ENCODE measurements at places on chromosomes 4 and X.

GRCh38 chr4:141543176-141543575, 93.2 kb upstream of the IL15 start:
- DNase-seq: no peak

- DNase-seq: no peak
Measured at GRCh38 chr4:135382280-135382959, 1180.8 kb upstream of the PABPC4L start.

DNA sequence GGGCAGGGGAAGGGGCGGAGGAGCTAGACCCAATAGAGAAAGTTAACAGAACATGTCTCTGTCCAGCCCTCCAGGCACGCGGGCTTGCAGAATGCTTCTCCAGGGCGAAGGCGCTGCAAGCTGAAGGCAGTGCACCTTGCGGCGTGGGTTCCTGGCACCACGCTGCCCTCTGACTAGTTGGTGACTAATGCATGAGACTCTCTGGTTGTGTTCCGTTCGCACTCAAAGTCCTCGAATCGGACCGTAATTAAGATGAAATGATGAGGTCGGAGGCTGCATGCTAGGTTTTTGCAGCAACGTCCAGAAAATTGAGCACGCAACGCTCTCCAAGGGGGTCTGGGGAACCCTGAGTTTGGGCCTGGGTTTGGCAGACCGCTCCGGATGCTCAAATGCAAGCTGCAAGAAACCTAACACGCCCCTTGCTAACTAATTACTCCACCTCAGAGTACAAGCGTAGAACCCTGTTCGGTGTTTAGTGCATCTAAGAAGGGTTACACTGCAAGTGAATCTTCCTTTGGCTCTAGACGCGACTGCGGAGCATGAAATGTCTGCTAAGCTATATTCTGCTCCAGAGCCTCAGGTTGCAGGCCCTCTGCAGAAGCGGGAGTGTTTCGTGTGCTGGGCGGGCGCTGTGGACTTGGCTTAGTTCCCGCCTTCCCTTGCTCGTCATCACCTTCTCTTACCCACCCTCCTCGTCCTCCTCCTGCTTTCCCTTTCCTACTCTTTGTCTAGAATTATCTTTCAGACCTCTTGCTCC, 57.1 kb upstream of the NKAP start:
- no peak for DNase-seq

DNA sequence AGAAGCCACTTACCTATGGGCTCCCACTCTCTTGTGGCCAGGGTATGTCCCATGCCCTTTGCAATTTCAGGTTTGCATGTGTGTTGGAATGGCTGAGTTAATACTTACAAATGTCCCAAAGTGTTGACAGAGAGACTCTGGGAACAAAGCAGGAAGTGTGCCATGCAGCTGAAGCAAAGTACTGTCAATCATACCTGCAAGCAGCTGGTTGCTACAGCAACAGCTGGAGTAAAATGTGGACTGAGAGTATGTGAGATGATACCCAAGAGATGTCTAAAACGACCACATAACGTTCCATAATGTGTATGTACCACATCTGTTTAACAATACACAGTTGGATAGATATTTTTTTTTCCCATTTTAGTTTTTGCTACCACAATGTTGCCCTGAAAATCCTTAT, 82.8 kb upstream of the CAMK2D start:
- no peak for DNase-seq

DNA sequence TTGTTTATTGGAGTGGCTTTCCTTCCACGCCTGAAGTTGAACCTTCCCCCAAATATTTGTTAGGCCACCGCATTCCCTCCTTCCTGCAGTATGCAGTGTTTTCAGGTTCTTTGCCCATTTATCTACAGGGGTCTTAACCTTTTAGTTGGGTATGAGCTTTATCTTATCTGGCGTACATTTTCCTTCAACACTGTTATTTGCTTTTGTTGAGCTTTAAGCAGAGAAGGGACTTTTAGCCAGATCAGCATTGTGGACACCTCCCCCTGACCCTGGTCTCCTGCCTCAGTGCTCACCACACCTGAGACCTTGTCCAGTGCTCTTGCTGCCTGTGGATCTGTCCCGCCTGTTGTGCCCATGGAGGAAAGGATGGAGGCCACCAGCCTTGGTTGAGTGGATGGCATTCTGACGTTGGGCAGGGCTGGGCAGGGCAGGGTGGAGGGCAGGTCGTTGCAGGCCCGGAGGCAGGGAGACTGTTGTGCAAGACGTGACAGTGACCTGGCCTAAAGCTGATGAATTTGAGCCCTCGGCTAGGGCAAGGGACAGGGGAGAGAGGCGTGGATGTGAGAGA, 998 bp upstream of the DUSP9 start:
- DNase-seq: no peak

DNA sequence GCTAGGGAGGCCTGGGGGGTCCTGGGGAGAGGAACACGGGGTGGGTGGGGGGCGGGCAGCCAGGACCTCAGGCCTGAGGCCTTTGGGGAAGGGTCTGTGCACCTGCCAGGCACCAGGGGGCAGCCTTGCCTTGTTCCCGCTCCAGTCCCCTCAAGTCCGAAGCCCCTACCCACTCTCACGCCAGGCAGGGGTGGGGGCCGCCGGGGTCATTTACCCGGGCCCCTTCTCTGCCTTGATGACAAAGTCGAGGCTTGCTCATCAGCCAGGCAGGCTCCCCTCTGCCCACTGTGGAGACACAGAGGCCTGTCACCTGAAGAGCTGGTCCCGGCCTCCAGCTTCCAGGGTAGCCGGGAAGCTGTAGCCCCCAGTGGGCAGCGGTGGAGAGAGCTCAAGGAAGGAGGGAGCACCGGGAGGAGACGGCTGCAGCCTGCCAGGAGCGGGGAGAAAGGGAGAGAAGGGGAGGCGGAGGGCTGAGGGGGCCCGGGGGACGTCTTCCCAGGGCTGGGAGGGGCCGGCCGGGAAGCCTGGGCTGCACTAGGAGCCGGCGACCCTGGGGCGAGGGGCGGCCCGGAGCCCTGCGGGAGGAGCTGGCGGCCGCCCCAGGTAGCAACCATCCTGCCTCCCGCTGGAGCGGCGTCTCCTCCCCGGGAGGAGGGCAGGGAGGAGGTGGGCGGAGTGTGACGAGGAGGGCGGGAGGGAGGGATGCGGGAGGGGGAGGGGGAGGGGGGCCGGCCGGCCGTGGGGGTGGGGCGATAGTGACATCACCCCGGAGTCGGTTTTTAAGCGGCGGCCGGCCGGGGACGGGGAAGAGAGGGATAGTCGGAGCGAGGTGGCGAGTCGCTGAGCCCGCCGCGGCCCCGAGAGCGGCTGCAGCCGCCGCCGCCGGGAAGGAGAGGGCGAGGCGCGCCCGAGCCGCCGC, at the start of gene SLC6A8:
SLC6A8 (plus strand) TSS at position 806 of the 919 bp plus-strand sequence. CDS start 649 bp downstream, outside the sequence.
- no peak for DNase-seq

GRCh38 chrX:20670611-20671010, 403.9 kb upstream of the RPS6KA3 start:
- no peak for DNase-seq

- no peak for DNase-seq
Measured at GRCh38 chrX:45783002-45783401, 582.3 kb upstream of the DIPK2B start.

- DNase-seq: no peak
Measured at GRCh38 chr4:107252571-107252970, 216.5 kb upstream of the DKK2 start.

DNA sequence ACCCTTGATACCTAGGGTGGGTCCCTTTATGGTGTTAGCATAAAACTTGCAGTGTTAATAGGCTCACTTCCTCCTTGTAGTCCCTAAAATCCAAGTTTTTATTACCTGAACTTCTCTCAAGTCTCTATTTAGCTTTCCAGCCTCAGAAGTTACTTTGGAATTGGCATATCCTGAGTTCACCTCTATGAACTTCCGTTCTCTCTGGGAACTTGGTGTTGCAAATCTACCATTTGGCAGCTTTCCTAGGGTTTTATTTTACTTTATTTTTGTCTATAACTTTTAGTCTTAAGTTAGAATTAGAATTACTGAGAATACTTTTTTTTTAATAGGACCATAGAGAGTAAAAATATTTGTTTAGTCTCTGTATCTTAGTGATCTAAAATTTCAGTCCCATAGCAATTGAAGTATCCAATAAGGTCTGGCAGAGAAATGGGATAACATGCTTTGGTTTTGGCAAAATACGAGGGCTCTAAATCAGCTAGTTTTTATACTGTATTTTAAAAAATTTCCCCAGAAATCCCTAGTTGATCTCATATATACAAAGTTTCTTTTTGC, 30.3 kb upstream of the NAF1 start:
- DNase-seq: no peak

GRCh38 chr4:62320612-62321011, 1120.5 kb downstream of the ADGRL3 start:
- DNase-seq: no peak

GRCh38 chrX:75086731-75087195, 69.3 kb downstream of the ABCB7 start:
- no peak for DNase-seq

DNA sequence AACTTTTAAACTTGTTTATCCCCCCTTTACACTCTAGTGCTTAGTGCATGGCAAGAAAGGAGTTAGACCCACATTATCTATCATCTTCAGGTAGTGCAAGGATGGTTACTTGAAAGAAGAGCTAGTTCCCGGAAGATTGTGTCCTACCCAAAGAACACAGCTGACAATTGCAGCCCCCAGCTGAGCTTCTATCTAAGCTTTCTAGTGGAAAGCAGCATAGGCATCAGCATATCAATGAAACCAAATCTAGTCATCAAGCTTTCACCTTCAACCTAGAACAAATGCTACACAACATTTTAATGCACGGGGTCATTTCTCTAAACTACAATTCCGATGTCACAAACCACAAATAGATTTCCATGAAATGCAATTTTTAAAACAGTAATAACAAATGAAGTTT, 88.9 kb upstream of the TFDP3 start:
- no peak for DNase-seq

- no peak for DNase-seq
Measured at GRCh38 chr4:147638942-147639341, 21.7 kb downstream of the TMEM184C start.

GRCh38 chr4:92791871-92792440, 488.2 kb downstream of the GRID2 start:
- DNase-seq: no peak

GRCh38 chrX:24513416-24513815, 48.3 kb downstream of the PDK3 start:
- DNase-seq: no peak

DNA sequence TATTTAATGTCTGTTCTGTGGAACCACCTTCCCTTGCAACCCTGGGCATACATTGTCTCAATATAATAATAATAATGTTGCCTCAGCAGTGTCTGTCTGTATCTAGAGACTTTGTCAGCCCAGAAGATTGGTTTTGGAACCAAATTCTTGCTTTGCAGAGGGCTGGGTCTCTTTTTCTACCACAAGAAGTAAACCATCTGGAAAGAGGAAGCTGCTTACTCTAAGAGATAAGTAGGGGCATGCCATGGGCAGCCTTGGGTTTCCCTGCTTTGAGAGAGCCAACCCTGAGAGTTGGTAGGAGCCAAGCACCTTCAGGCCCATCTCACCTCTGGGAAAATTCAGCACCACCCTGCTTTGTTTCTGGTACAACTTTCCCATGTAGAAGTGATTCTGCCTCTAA, 27.0 kb downstream of the TMEM31 start:
- DNase-seq: no peak

DNA sequence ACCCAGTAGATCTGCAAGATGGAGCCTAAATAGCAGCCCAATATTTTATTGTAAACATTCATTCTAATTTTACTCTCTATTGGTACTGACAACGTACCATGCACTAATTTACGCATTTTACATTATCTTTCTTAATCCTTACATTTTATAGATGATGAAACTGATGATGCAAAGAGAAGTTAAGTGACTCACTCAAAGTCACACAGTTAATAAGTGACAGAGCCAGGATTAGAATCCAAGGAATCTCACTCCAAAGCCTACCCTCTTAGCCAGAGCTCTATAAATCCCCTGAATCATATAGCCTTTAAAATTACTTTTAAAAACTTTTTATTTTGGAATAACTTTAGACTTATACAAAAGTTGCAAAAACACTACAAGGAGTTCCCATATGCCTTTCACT, 37.6 kb downstream of the PHKA1 start:
- no peak for DNase-seq

DNA sequence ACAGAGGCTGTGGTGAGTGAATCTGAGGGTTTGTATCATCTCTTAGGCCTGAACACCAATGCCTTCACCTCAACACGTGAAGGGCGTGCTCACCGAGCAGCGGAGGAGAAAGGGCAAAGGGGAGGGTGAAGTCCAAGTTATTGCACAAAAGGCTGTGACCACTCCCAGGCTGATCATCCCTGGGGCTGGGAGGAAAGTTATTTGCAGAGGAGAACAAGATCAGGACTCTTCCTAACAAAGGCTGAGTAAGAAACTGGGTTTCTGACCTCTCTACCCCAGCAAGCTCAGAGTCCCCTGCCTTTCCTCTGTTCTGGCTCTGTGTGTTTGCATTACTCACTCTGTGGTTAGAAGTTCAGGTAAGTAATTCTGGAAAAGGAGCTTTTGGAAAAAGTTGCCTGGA, 366.3 kb upstream of the CXorf51A start:
- DNase-seq: no peak

DNA sequence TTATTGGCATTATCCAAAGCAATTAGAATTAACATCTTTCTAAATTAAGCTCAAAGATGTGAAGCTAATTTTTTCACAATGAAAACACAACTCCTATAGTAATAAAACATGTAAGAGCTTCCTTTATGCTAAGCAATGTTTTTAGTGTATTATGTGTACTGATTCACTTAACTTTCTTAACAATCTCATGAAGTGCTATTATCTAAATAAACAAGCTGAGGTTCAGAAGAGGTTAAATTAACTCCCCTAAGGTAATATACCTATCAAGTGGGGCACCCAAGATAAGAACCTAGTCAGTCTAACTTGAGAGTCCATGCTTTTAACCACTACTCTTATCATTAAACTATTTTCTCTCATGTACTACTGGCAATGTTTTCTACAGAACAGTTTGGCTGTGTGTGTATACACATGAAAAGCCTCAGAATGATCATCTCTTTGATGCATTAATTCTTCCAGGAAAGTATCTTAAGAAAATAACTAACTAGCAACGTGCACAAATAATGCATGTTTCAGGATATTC, 13.6 kb downstream of the G3BP2 start:
- no peak for DNase-seq

DNA sequence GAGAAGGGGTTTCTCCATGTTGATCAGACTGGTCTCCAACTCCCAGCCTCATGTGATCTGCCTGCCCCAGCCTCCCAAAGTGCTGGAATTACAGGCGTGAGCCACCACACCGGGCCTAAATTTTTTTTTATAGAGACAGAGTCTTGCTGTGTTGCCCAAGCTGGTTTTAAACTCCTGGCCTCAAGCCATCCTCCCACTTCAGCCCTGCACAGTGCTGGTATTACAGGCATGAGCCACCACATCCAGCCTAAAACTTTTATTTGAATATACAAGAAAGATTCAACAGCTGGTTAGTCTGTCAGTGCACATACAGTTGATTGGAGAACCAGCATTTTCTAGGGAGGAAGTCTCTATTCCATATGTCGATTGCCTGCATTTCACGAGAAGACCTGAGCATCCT, 91.2 kb downstream of the LRP2BP start:
- DNase-seq: no peak

DNA sequence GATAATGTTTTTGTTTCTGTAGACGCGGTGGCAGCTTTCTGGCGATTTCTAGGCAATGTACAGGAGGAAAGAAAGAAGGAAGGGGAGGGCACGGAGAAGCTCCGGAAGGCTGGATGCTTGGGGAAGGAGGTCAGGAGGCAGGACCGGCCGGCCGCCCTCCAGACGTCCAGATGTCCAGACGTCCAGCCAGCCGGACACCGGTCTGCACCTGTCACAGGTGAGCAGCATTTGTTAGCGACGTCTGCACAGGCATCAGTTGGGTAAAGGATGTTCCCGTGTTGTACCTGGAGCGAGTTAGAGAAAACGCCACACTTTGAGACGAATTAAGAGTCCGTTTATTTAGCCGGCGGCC, 90.0 kb upstream of the PPP2R3B start:
- DNase-seq: no peak

GRCh38 chrX:4656419-4656818, 943.0 kb upstream of the PRKX start:
- no peak for DNase-seq

Data from caudate nucleus (tissue), 63 donors.